ENCODE measurements at places on chromosomes 13 and 19.

- DNase-seq = no peak
Observed at GRCh38 chr13:45349438-45349837, 8.5 kb upstream of the TPT1 start.

DNA sequence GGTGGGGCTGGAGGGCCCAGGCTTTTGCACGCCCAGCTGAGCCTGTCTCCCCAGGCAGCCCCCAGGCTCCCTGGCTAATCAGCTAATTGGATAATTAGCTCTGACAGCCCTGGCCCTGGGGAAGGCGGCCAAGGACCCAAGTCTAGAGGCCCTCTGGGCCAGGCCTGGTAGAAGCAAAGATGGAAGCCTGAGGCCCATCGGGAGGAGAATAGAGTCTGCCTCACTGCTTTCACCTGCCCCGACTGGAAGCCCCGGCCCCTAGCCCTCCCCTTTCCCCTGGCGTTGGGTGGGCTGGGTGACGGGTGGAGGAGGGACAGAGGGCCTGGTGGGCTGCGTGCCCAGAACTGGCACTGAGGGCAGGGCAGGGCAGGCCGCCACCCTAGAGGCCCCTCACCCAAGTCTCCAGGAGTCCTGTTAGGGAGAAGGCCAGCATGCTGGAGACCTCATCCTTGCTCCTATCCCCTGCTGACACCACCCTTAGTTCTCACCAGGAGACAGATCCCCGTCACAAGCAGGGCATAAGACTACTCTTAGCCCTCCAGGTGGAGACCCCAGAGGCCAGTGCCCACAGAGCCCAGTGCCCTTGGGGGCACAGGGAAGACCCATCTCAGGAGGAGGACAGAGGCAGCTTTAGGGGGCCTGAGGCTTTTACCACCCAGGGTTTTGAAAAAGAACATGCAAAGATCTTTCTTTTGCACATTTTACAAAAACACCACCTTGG, 12.0 kb downstream of the LYL1 start:
- no peak for DNase-seq

- DNase-seq = no peak
Observed at GRCh38 chr19:49417088-49417487, 6.2 kb downstream of the PTH2 start.

DNA sequence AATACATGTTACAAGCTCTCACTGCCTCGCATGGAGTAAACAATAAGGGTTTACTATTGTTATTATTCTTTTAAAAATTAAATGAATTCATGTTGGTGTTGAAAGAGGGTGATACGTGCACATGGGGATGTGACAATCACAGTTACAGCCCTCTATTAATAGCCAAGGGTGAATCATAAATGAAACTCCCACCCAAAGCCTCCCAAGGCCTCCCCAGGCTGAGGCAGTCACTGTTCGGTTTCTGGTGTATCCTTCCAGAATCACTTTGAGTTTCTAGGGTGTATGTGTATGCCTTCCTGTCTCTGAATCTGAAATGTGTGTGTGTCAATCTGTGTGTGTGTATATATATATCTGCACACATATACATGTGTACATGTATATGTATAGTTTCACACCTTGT, 73.4 kb downstream of the AKAP11 start:
- no peak for DNase-seq

DNA sequence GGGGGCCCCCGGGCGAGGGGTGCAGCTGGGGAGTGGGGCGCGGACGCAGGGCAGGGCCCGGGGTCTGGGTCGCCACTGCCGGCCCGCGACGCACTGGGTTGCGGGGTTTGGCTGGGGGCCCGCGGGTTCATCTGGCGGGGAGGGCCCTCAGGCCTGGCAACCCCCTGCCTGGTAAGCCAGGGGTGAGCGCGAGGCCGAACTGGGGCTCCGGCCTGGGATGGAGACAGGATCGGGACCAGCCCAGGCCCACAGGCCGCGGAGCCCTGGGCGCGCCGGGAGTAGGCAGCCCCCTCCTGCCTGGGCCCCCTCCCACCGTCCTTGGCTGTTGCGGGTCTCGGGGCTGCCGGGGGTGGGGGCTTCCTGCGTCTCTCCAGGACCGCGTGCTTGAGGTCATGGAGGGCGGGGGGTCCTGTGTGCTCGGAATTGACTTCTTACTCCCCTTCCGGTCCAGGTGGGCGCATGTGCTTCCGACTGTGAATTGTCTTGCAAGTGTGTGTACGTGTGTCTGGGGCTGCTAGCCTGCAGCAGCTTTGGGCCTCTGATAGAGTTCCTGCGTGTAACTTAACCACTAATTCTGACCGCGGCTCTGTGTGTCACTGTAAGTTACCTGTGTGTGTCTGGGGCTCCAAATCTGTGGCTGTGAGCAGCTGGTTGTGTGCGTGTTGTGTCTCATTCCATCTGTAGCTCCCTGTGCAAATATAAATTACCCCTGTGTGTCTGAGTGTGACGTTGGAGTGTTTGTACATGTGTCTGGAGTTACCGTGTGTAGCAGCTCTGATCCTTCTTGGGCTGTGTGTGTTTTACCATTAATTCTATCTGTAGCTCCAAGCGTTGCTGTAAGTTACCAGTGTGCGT, 751 bp downstream of the GRAMD1A start:
- no peak for DNase-seq

DNA sequence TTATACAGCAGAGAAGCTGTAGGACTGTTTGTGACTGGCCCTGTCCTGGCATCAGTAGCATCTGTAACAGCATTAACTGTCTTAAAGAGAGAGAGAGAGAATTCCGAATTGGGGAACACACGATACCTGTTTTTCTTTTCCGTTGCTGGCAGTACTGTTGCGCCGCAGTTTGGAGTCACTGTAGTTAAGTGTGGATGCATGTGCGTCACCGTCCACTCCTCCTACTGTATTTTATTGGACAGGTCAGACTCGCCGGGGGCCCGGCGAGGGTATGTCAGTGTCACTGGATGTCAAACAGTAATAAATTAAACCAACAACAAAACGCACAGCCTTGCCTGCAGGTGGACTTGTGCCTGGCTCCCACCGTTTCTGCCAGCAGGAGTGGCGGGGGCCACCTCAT, 27.3 kb upstream of the LDLR start:
- no peak for DNase-seq
